ENCODE measurements at places on chromosomes 16 and 17.

DNA sequence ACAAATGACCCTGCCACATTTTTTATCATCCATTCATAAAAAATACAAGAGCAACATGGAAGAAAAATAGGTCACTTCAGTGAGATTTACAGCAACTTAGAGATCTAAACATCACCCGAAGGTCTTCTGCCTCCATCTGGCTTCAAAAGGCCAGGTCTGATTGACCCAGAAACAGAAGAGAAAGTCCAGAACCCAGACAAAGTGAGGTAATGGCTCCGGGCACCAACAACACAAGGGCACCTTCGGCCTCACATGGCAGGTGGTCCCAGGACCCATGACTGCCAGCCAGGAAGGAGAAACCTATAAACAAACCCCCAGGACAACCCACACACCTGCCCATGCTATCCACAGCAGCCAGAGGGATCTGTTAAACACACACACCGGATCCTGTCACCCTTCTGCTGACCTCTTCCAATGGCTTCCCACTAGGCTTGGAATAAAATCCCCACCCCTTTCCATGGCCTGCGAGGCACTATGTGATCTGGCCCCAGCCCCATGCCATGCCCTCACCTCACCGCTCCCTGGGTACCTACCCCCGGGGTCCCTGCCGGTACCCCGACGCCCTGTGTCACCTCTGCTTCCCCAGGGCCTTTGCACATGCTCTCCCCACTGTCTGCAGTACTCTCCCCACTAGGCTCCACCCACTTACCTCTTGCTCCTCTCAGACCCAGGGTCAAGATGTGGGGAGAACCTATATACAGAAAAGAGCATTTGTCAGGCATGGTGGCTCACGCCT, 149.1 kb downstream of the ZNF423 start:
- DNase-seq = no peak

DNA sequence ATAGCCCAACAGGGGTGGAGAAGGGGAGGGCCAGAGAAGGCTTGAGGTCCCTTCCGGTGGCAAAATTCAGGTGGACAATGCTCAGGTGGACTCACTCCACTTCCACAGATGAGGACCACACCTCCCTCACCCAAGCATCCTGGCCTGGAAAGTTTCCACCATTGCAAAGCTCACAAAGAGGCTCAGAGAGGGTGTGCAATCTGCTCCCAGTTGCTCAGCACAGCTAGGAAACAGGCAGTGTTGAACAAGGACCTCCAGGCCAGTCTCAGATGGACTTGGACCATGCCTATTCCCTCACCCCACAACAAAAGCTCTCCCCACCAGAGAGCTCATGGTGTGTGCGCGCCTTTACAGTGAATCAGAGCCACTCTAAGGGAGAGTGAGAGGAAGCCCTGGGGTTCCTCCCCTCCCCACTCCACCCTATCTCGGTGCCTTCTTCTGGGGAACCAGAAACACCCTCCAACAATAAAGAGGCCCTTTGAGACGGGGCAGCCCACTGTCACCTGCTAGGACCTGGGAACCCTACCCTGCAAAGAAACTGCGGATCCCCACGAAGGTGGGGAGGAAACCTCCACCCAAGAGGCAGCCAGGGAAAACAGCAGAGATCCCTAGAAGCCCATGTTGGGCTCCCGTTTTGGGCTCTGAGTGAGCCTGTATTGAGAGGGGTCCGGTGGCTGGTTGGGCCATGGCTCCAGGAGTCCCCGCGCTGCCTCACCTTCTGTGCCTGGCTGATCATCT, 1.6 kb downstream of the FAM83G start:
- no peak for DNase-seq

DNA sequence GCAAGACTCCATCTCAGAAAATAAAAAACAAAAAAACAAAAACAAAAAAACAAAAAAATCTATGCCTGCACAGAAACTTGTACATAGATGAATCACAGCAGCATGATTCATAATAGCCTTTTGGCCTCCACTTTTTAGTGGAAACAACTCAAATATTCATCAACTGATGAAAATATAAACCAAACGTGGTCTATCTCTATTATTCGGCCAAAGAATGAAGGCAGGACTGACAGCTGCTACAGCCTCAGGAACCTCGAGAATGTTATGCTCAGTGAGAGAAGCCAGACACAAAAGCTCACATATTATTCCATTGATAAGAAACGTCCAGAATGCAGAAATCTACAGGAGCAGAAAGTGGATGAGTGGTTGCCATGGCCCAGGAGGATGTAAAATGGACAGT, 19.8 kb downstream of the PPL start:
- DNase-seq = no peak

DNA sequence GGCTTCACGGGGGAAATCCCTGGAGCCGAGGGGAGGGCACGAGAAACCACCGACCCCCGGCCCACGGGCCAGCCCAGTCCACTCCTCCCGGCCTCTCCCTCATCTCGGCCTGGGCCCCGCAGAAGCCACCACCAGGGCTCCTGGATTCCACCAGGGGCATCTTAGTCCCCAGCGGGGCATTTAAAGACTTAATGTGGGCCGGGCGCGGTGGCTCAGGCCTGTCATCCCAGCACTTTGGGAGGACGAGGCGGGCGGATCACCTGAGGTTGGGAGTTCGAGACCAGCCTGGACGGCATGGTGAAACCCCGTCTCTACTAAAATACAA, 24.1 kb upstream of the ABR start:
- DNase-seq = no peak

DNA sequence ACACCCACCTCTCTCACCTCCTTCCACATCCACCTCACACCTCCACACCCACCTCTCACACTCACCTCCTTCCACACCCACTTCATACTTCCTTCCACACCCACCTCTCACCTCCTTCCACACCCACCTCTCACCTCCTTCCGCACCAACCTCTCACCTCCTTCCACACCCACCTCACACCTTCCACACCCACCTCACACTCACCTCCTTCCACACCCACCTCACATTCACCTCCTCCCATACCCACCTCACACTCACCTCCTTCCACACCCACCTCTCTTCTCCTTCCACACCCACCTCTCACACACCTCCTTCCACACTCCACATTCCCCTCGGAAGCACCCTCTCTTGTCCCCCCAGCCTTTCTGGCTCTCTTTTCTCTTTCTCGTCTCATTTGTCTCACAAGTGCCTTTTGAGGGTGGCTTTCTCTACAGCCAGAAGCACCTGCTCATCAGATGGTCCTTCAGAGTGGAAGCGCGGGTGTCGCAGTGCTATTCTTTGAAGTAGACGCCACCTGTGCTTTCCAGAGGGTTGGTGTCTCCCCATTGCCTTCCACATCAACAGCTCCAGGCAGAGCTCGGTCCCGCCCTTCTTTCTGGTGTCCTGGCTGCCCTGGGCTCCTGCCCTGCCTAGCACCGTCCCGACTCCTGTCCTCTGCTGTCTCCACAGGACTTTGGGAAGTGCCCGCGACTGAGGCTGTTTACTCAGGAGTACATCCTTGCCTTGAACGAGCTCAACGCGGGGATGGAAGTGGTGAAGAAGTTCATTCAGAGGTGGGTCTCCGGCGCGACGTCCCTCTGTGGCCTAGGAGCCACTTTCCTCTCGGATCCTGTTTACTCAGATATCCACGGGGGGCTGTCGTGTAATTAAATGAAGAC, 109.4 kb upstream of the PLCG2 start:
- peak; percentile 58 for DNase-seq

DNA sequence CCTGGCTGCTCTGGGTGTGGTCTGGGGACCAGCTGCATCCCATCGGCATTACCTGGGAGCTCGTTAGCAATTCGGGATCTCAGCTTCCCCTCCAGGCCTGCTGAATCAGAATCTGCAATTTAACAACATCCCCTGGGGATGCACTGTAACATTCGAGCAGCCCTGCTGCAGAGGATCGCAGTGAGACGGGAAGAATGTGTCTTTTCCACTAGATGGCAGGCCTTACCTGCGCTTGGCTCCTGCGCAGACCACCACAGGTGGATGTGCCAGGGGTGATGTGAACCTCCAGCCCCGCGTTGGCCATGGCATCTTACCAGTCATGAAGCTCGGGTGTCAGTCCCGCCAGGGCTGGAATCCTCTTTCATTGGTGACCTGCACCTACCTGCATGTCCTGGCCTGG, 209.9 kb downstream of the PRKCB start:
- DNase-seq = no peak

DNA sequence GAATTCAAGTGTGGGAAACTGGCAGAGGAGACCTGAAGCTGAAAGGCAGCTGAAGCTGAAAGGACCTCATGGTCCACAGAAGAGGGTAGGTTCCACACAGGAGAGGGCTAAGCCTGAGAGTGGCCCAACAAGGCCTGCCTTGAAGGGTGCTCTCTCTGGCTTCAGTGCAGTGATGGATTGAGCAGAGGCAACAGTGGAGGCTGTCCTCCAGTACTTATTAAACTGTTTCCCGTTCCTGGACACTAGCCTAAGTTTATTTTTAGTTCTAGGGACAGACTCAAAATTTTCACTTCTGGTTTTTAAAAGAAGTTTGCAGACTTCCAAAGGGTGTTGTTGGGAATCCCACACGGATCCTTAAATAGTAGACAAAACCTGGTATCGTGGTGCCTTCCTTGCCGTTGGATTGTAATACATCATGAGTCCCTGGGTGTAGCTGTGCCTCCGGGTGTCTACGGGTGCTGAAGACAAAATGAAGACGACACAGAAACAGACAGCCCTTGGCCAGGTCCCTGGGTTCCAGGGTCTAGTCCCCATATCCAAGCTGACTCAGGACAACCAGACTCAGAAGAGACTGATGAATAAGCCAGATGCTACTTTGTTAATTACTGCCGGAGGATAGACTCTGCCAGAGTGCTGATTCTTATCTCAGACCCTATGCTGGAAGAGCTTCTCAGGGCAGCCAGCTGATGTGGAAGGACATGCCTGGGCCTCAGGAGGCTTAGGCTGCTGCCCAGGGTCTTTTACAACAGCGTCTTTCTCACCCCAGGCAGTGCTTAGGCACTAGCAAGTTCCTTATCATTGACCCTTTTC, 7.1 kb upstream of the CMTM4 start:
- no peak for DNase-seq

GRCh38 chr16:51095084-51095881, 55.8 kb downstream of the SALL1 start:
- DNase-seq = no peak

DNA sequence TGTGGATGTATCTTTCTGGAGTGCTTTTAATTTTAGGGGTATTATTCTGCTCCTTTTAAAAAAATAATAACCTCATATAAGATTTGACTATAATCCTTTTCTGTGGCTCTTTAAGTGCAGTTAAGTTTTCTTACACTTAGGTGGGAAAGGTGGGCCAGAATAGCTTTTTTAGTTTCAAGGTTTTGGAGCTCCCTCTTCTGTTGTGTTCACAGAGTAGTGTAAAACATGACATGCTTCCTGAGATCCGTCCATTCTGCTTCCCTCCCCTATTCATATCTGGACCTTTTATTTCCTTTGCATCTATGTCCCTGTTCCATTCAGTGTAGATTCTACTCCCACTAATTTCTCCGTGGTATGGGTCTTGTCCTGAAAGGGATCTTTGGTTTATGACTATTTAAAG, 12.8 kb downstream of the LRRC36 start:
- DNase-seq = no peak

Data from NCI-H187 (cell line).